Activated effector memory CD4-positive, alpha-beta T cell treated with Interleukin-2 at 50 U/mL for 16 hours (primary cell): ENCODE measurements at places on chromosomes 6 and 20.

- DNase-seq = no peak
These were observed 267.6 kb downstream of the LAMA2 start for GRCh38 chr6:129150507-129150906.

DNA sequence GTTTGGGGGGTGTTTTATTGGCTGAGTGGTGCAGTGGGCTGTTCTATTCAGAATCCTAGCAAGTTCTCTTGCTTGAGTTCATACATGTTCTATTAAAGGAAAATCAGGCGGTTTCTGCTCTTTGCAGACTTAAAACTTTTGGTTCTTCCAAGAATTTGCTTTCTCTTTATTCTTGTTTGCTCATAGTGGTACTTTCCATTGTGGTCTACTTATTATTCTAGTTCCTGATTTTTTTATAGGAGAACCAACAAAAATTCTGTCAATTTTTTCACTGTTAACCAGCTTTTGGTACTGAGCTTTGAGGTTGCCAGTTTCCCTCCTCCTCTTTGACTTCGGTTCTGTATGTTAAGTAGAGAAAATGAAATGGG is 6.7 kb downstream of the AFDN start:
- no peak for DNase-seq

GRCh38 chr20:39013662-39014109 is 51.5 kb downstream of the DHX35 start:
- no peak for DNase-seq

- DNase-seq = no peak
These were observed 7.2 kb downstream of the ACTR5 start for GRCh38 chr20:38755324-38755910.

GRCh38 chr20:33732166-33732970 is 572 bp downstream of the ZNF341 start:
- DNase-seq = no peak

- no peak for DNase-seq
These were observed 6.3 kb upstream of the WFDC13 start for GRCh38 chr20:45695496-45695895.

- DNase-seq = no peak
These were observed 29.6 kb downstream of the NPEPL1 start for GRCh38 chr20:58721951-58722778.

GRCh38 chr6:37524025-37524969 is 24.6 kb upstream of the CCDC167 start:
- DNase-seq = no peak

DNA sequence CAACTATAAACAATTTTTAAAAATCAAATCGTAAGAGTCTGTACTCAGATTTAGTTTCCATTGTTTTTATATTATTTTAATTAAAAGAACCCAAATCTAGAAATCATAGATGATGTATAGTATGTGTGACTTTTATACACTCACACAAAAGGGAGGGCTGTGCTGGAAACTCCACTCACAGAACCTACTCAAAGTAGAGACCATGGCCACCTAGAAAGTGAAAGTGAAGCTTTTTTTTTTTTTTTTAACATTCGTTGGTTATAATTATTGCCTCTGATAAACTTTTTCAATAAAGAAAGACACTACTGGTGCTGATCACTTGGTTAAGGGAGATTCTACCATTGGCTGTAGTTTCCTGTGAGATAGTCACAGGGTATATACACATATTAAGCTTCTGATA is 37.9 kb upstream of the PRL start:
- no peak for DNase-seq

DNA sequence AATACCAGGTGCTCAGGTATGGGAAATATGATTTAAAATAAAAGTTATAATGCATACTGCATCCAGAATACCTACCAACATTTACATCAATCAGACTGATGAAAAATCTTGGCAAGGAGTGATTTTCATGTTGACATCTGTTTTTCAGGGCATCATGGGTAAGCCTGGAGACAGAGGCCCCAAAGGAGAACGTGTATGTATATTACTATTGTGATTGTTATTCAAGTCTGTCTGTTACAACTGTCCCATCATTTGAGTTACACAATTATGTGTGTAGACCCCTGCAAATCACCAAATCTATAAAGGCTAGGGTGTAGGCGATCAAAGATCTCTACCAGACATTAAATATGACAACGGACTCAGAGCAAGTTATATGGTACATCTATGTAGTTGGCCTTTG is 118.2 kb downstream of the COL9A1 start:
- DNase-seq = no peak

GRCh38 chr20:52899041-52899608 is 73.0 kb upstream of the TSHZ2 start:
- no peak for DNase-seq

GRCh38 chr6:69106511-69106910 is 471.4 kb downstream of the ADGRB3 start:
- DNase-seq = no peak

DNA sequence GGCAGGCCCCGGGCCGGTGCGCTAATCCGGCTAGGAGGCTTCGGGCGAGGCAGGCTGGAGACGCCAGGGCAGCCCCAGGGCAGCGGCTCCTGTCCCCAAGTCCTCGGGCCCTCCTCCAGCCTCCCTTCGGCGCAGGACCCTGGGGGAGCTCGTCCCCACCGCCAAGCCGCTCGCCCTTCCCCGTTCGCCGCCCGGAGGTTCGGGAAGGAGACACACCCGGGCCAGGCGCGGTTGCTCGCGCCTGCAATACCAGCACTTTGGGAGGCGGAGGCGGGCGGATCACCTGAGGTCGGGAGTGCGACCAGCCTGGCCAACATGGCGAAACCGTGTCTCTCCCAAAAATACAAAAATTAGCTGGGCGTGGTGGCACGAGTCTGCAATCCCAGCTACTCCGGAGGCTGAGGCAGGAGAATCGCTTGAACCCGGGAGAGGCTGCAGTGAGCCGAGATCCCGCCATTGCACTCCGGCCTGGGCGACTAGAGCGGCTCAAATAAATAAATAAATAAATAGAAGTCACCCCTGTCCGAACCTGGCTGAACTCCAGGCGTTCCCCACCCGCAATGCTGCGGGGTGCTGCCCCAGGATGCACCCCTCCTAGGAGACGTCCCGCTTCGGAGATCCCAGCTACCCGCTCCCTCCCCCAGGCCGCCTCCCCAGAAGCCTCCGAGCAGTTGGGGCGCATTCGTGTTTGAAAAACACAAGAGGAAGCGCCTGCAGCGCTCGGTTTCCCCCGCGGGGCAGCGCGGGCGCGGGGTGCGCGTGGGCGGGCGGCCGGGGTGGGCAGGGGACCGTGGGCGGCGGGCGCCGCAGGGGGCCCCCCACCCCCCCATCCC is 27.5 kb downstream of the SERPINB9 start:
- DNase-seq = peak; percentile 49

DNA sequence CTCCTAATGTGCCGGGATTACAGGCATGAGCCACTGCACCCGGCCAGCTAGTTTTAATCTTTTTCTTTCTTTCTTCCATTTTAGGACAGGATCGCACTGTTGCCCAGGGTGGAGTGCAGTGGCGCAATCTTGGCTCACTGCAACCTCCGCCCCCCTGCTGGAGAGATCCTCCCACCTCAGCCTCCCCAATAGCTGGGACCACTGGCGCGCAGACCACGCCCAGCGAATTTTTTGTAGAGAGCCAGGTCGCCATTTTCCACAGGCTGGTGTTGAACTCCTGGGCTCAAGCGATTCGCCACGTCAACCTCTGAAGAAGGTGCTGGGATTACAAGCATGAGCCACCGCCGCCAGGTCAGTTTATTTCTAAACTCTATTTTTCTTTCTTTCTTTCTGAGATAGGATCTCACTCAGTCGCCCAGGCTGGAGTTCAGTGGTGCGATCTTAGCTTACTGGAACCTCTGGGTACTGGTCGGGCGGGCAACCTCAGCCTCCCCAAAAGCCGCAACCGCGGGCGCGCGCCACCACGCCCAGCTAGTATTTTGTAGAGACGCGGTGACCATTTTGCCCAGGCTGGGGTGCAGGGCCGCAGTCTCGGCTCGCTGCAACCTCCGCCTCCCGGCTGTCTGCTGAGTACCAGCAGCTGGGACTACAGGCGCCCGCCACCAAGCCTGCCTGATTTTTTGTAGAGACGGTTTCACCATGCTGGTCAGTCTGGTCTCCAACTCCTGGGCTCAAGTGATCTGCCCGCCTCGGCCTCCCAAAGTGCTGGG is 20.0 kb upstream of the LIN28B start:
- no peak for DNase-seq

DNA sequence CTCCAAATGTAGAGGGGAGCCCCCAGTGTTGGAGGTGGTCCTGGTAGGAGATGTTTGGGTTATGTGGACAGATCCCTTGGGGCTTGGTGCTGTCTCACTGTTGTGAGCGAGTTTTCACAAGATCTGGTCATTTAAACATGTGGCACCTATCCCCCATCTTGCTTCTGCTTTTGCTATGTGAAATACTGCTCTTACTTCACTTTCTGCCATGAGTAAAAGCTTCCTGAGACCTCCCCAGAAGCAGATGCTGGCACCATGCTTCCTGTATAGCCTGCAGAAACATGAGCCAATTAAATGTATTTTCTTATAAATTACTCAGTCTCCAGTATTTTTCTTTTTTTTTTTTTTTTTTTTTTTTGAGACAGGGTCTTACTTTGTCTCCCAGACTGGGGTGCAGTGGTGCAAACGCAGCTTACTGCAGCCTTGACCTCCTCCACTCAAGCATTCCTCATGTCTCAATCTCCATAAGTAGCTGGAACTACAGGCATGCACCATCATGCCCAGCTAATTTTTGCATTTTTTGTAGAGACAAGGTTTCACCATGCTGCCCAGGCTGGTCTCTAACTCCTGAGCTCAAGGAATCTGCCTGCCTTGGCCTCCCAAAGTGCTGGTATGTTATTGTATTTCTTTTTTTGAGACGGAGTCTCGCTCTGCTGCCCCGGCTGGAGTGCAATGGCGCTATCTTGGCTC is 177.1 kb downstream of the ALDH8A1 start:
- DNase-seq = no peak

GRCh38 chr6:54856129-54856528 is 9.6 kb downstream of the FAM83B start:
- no peak for DNase-seq

DNA sequence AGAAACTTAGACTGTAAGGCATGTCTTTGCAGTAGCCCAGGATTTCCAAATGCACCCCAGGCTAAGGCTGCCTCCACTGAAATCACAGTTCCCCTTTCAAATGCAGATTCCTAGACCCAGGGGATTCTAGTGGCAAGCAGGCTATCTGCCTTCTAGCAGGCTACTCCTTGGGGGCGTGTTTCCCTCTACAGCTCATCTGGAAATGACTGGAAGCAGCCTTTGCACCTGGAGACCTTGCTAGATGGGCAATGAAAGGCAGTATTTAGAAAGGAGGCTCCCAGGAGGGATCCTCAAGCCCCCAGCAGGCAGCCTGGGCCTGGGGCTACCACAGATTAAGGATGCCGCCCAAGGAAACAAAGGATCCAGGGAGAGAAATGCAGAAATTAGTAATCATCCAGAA is 26.0 kb upstream of the SYNDIG1 start:
- no peak for DNase-seq

DNA sequence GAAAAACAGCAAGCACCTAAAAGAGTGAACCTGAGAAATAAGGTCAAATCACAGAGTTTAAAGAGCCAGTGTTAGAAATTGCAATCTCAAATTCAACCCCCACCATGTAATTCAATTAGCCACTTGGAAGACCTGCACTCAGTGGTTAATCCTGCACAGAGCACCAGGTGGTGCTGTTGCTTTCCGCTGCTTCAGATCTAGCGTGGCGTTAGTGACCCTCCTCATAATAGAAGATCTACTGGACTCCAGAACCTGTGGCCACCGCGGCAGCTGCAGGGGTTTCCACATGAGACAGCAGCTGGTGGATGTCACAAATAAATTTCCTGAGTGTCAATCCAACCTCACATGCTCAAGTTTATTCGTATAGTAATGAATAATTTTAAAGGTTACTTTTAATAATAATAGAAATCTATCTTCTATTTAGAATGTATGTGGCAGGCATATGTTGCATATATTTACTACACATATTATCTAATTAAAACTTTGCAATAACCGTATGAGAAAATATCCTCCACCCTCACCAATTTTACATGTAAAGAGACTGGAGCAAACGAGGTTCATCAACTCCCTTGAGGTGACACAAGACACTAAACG is 84.4 kb downstream of the SYNE1 start:
- DNase-seq = no peak

- DNase-seq = no peak
These were observed at the start of gene OR2B2 for GRCh38 chr6:27911956-27912446. Gene OR2B2 (minus strand): TSS chr6:27912396. CDS start chr6:27912319, 77 bp downstream.

- DNase-seq = peak; percentile 51
These were observed 101.5 kb downstream of the NOL4L start for GRCh38 chr20:32483351-32484224.

DNA sequence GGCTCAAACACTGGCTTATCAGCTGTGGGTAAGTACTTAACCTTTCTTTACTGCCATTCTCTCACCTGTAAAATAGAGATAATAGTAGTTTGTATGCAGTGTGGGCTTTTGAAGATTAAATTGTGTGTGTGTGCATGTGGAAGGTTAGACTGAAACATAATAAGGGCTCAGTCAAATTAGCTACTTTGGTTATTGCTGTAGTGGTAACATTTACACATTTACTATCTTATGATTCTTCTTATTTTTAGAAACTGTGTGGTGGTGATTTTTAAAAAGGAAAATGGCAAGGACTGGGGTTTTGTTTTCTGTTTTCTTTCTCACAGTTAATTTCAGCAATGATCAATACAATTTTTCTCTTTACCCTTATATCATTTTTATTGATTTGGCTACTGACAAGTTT is 206.9 kb downstream of the NKAIN2 start:
- DNase-seq = no peak

- no peak for DNase-seq
These were observed 37.8 kb upstream of the ANKEF1 start for GRCh38 chr20:9996944-9997343.

- no peak for DNase-seq
These were observed 35.2 kb downstream of the NHSL1 start for GRCh38 chr6:138464085-138464484.

- DNase-seq = no peak
These were observed 428.3 kb upstream of the ARID1B start for GRCh38 chr6:156348849-156349248.

- no peak for DNase-seq
These were observed 35.6 kb upstream of the TGM2 start for GRCh38 chr20:38200646-38201045.

- DNase-seq = no peak
These were observed 579.6 kb downstream of the PTPRT start for GRCh38 chr20:42610070-42610469.

DNA sequence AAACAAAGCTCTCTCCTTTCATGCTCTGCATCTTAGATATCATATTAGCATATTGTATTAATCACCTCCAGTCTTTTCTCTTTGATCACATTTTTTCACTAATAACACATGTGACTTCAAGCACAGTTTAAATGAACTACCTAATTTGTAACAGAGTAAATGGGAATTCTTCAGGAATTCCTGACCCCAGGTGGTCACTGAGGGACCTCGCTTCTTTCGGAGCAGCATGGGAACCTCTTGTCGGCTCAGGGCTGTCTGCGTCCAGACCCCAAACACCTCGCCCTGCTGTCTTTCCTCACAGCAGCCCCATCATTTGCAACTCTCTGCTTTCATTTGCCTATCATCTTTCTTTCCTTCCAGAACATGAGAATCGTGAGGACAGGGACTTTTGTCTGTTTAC is 103.5 kb downstream of the DACT2 start:
- DNase-seq = no peak

GRCh38 chr6:43878823-43879495 is 108.9 kb downstream of the VEGFA start:
- DNase-seq = no peak
